ENCODE measurements at places on chromosomes 16 and 17.
A peak's percentile ranks its signal among the peaks of the same experiment; 100 is the strongest.

- no peak for DNase-seq
Measured at GRCh38 chr17:45985447-45985846, 13.6 kb upstream of the STH start.

DNA sequence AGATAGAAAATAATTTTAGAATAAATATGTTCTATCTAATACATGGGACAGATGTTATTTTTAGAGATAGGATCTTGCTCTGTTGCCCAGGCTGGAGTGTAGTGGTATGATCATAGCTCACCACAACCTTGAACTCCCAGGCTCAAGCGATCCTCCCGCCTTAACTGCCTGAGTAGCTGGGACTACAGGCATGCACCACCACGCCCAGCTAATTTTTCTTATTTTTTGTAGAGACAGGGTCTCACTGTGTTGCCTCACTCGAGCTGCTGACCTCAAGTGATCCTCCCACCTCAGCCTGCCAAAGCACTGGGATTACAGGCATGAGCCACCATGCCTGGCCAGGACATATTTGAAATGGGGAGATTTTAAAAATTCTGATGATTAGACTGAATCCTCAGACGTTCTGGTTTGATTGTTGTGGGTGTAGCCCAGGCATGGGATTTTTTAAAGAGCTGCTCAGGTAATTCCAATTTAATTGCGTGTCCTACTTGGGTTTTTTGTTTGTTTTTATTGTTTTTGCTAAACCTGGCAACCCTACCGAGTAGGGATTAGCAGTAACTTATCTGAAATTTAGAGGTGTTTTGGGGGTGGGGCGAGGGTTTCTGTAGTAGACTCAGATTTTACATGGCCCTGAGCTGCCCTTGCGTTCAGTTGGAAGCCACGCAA lies 142.9 kb downstream of the RAB11FIP4 start:
- DNase-seq: no peak

DNA sequence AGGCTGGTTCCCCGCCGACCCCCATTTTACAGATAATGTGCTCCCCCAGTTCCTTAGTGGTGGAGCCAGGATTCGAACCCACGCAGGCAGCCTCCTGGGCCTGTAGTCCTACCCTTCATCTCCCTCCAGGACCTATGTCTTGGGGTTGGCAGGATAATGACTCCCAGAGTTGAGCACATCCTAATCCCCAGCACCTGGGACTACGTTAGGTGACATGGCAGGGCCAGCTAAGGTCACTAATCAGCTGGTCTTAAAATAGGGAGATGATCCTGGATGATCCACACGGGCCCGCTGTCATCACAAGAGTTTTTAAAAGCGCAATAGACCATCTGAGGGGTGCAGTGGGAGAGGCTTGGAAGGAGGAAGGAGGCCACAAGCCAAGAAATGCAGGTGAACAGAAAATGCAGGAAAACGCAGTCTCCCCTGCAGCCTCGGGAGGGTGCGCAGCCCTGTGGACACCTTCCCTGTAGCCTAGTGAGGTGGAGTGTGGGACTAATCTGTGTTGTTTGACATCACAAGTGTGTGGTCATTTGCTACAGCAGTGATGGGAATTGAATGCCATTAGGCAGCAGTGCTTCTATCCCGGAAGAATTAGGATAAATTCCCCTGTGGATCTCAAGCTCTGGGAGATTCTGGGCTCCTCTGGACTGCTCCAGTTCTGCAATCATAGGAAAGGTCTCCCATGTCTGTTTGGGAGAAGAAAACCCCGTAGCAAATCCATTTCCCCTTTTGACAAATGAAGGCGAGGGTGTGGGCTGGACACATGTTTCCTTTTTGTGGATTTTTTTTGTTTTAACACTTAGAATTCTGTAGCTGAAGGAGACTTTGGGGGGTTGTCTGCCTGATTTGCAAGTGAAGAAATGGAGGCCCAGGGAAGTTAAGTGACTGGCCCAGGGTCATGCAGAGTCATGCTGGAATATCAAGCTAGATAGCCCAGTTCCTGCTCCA lies 297.7 kb downstream of the SEC14L1 start:
- peak; percentile 48 for DNase-seq

DNA sequence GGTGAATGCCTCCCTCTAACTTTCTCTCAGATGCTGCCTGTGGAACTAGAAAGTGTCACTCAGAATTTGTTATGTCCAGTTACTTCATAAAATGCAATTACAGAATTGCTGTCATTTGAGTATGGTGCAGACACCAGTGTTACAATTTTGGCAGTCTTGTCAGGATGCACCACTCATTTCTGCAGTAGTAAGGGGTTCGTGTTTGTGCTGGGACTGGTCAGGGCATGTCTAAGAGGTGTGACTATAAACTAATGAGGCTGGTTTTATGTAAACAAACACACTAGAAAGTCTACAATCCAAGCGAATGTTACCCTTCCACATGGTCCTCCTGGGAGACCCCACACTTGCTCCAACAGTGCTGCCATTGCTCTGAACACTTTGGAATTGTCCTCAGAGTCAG lies 206.2 kb downstream of the ANKFN1 start:
- no peak for DNase-seq

GRCh38 chr16:8943966-8944759 lies 19.5 kb downstream of the USP7 start:
- DNase-seq: peak; percentile 69

DNA sequence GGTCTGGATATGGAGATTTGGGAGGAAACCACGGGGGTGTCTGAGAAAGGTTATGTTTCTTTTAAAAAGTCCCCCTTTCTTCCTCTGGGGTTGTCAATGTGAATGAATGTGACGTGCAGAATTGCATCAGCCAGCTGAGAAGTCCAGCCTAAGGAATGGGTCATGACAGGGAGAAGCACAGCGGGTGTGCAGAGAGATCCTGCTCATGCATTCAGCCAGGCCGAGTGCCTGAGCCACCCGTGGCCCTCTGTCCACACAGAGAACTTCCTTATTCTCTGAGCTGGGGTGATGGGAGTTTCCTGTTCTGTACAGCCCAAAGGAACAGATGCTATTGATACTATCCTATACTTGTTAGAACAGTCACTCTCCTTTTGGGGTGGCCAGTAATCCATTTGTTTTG lies 117.9 kb downstream of the CPPED1 start:
- DNase-seq: no peak

DNA sequence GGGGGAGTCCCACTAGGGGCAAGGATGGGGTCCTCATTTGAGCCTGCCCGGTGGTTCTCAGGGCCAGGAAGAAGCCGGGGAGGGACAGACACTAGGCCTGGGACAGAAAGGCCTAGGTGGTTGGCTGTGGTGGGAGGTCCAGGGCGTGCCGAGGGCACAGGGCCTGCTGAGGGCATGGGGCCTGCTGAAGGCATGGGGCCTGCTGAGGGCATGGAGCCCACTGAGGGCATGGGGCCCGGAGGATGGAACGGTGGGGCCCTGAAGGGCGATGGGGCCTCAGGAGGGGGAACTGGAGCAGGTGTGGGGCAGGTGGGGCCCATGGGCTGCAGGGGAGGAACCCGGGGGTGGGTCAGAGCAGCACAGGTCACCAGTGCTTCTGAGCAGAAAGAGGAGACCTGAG lies 31.2 kb downstream of the PELP1 start:
- DNase-seq: no peak

- DNase-seq: no peak
Measured at GRCh38 chr16:56005958-56006357, 130.8 kb upstream of the CES5A start.

GRCh38 chr16:62406387-62406786 lies 370.1 kb upstream of the CDH8 start:
- no peak for DNase-seq

DNA sequence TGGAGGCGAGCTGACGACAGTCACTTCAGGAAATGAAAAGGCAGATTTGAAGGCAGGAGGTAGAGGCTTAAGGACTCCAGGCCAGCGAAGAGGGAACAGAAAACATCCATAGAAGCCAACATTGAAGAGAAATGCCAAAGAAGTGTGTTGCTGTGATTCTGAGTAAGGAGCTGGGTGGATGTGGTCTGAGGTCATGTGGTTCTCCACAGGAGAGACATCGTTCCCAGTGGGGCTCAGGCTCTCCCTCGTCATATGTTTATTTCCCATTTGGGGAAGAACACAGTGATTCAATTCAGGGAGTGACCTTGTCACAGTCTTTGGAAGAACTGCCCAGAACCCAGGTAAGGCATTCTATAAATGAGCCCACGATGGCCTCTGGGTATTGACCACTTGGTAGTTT lies 6.6 kb upstream of the PMP22 start:
- DNase-seq: no peak

DNA sequence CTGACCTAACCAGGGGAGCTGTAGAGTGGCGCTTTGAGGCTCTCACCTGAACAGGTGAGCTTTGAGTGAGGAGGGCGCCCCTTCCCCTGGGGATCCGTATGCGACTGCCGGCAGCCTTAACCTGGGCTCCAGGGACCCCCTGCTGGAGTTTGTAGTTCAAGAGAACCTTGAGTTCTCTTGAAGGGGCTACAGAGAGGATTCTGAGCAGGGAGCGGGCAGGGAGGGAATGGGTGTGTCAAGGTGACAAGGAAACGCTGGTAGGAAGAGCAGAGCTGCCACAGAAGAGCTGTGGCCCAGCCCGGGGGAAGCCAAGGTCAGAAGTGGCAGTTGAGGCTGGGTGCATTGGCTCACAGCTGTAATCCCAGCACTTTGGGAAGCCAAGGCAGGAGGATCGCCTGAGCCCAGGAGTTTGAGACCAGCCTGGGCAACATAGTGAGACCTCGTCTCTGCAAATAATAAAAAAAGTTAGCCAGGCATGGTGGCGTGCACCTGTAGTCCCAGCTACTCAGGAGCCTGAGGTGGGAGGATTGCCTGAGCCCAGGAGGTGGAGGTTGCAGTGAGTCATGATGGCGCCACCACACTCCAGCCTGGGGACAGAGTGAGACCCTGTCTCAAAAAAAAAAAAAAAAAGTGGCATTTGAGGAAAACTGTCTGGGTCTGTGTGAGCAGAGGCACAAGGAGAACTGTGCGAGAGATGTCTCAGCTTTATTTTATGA lies 1.2 kb downstream of the LLGL2 start:
- no peak for DNase-seq

- DNase-seq: no peak
Measured at GRCh38 chr17:63479495-63480184, 2.8 kb downstream of the ACE start.

DNA sequence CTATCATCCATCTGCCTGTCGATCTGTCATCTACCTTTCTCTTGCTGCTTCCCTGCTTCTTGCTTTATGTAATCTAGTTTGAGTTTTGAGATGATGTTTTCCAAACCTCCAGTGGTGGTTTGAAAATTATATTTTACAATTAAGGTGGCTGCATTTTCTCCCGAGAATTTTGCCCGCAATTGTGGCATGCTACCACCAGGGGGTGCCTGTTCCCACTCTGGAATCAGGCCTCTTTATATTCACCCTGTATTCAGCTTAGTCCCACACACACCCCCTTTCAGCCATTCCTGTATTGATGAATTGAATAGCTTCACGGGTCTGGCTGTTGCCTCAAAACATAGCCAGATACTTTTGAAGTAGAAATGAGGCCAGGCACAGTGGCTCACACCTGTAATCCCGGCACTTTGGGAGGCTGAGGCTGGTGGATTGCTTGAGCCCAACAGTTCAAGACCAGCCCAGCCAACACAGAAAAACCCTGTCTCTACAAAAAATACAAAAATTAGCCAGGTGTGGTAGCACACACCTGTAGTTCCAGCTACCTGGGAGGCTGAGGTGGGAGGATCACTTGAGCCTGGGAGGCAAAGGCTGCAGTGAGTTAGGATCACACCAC lies 3.2 kb downstream of the PRSS22 start:
- no peak for DNase-seq

GRCh38 chr17:45229681-45230409 lies 8.2 kb downstream of the FMNL1 start:
- no peak for DNase-seq

DNA sequence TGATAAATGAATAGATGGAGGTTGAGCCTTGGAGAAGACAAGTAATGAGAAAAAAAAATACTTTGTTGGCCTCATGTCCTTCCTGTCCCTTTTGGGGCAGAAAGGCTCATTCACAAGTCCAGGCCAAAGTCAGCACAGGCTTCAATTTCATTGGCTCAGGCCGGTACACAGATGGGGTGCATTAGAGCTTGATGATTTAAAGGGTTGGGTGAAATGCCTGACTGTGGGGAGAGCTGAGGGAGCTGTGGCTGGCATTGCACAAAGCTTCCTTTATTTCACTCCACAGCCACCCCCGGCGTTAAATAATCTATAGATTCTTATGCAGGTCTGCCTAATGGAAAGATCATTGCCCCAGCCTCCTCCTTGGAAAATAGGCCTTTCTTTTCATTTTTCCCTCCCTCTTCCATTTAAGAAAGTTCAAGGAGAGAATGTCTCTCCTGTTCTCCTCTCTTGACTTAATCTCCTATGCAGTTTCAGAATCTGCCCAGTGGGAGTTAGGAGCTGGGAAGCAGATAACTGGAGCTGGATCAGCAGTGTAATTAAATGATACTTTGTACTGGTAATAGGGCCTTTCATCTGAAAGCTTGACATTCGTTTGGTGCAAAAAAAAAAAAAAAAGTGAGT lies 24.4 kb downstream of the YPEL2 start:
- no peak for DNase-seq

GRCh38 chr17:58329035-58329809 lies 627 bp upstream of the TSPOAP1 start:
- peak; percentile 88 for DNase-seq

- peak; percentile 60 for DNase-seq
Measured at GRCh38 chr16:50747207-50747956, 5.5 kb downstream of the CYLD start.

- no peak for DNase-seq
Measured at GRCh38 chr16:55265926-55266325, 58.1 kb upstream of the IRX6 start.

- DNase-seq: no peak
Measured at GRCh38 chr16:22191532-22192260, 14.4 kb upstream of the EEF2K start.

DNA sequence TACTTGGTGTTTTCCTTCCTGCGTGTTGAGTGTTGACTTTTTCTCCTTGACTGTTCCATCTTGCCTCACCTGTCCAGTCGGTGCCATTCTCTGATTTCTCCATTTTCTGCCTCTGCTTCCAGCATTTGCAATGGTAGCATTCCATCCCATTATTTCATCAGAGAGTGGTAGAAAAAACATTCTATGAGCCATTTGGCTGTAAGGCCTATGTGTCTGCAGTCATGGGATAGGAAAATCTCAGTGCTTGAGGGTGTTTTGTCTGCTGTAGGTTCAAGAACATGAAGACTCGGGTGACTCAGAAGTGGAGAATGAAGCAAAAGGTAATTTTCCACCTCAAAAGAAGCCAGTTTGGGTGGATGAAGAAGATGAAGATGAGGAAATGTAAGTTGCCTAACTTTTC lies 2.7 kb downstream of the UTP18 start:
- DNase-seq: no peak

GRCh38 chr17:60253048-60253447 lies 103.3 kb downstream of the CA4 start:
- no peak for DNase-seq
